ENCODE measurements at places on chromosomes 5 and 9. TPM values are rescaled to one million over a fixed set of nuclear protein-coding genes. Genes with fewer than 3 reads are reported as not detected.

GRCh38 chr9:13141629-13142028, 137.9 kb downstream of the MPDZ start:
- no peak for DNase-seq

GRCh38 chr5:107365320-107366109, 305.2 kb downstream of the EFNA5 start:
- no peak for DNase-seq

DNA sequence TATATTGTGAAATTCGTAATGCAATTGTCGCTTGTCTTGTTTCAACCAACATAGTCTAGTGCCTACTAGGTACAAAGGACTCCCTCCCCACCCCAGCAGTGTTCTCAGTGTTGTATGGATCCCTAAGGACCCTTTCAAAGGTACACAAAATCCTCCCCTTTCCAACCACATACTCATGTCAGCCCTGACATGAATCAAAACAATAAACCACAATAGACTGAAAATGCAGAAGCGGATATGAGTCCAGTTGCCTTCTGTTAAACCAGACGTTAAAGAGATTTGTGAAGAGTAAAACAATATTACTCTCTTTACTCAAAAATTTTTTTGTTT, 82.4 kb upstream of the IFNK start:
- no peak for DNase-seq

- DNase-seq, result no peak
Measured at GRCh38 chr5:111589316-111589715, 77.0 kb upstream of the STARD4 start.

DNA sequence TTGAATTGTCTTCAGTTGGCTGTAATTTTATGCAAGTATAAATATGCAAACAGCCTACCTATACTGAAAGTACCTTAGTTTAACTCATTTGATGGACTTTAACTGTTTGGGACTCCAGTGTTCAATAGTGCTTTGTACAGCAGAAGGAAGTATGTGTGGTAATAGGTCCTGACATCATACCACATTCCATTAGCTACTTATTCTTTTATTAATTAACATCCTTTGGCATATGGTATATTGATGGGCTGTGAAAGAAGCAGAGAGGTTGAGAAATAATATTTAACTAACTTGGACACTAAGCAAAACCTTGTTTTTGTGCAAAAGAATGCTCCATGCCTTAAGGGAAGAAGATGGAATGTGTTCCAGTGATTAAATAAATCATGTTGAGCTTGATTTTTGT, 97.6 kb upstream of the SEMA6A start:
- DNase-seq, result no peak

DNA sequence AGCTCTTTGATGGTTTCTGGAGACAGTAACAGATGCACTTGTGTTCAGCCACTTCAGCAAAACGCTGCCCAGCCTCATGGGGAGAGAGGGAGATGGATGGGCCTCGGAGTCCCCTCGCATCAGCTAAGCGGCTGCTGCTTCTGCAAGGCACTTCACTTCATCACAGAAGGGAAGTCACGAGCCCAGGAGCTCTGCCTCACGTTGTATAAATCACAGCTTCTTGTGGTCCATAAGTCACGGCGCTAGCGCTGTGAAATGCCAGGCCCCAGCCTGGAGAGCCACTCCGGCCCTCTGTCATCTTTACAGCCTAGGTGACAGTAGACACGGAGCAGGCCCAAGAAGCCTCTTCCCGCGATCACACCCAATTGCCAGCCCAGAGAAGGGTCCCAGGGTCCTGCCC, 23.4 kb downstream of the DBH start:
- no peak for DNase-seq

DNA sequence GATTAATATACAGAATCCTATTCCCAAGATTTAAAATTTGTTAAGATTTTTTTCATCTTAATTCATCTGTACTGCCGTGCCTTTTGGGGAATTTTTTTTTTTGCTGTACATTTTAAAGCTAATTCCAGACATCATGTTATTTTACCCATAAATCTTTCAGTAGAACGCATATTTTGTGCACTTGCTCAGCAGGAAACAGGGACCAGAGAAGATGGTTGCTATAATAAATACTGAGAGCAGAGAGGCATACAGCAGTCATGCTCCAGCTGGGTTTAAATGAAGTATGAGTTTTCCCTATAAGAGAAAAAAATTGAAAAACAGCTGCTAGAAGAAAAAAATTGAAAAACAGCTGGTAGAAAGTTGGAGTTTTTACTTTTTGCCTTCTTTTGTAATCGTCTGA, 196.9 kb upstream of the PUM3 start:
- no peak for DNase-seq

The HK3 gene
- total RNA-seq, result not detected
